ENCODE measurements at places on chromosomes 6 and 20.

GRCh38 chr6:8872589-8872988 lies 437.2 kb upstream of the SLC35B3 start:
- DNase-seq, result no peak

- DNase-seq, result no peak
Observed at GRCh38 chr20:32368925-32369324, 10.8 kb downstream of the ASXL1 start.

DNA sequence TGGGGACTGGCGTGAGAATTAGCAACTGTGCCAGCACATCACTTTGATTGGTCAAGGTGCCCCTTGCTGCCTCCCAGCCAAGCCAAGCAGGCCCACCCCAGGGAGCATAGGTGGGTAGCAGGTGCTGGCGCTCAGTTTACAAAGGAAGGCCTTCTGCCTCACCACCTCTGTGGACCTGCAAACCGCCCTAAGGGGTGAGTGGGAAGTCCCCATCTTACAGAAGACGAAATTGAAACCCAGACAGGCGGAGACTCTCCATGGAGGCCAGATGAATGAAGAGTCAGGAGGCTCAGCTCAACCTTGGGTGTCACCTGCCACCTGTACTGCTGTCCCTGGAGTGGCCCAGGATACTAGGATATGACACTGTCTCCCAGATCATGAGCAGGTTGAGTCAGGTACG lies 21.5 kb upstream of the MAS1L start:
- no peak for DNase-seq

DNA sequence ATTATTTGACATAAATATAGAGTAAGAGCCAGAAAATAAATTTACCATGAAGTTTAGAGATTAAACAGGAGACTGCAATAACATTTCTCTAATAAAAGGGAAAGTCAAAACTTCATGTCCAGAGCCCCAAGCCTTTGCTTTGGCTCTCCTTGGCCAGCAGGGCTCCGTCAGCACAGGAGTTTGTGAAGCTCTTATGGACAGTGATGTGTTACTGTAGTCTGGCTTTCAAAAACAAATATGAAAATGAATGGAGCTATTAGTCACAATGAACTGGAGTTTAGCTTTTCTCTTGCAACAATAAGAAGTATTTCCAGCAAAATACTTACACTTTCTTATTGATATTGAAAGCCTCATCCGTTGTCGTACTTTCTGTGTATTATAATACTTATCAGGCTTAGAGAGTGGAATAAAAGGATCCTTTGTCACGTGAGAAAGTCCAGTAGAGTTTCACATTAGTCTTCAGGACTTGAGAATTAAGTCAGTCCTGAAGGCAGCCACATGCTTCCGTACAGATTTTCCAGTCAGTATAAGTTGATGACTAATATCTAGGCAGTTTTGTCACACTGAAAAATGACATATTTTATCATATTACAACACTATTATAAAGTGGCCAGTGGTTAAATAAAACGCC lies 117.0 kb upstream of the PRL start:
- DNase-seq, result no peak

DNA sequence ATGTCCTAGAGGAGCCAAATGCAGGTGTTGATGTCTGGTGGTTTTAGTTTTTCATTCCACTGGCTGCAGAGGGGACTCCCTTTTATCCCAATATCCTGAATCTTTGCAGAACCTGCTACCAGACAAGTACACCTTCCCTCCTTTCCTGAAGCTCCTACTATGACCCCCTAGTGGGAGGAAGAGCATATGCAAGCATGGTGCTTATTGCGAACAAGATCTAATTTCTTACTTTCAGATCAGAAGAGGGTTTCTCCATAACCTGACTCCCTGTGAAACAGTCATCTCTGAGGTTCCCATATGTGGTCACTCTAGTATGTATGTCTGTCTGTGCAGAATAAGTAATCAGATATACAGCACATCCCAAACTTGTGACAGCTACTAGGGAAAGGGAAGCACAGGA lies 277.2 kb downstream of the ARHGAP18 start:
- no peak for DNase-seq

GRCh38 chr6:14086701-14087100 lies 30.9 kb upstream of the CD83 start:
- DNase-seq, result no peak

GRCh38 chr6:22053391-22053997 lies 243.3 kb downstream of the PRL start:
- no peak for DNase-seq

DNA sequence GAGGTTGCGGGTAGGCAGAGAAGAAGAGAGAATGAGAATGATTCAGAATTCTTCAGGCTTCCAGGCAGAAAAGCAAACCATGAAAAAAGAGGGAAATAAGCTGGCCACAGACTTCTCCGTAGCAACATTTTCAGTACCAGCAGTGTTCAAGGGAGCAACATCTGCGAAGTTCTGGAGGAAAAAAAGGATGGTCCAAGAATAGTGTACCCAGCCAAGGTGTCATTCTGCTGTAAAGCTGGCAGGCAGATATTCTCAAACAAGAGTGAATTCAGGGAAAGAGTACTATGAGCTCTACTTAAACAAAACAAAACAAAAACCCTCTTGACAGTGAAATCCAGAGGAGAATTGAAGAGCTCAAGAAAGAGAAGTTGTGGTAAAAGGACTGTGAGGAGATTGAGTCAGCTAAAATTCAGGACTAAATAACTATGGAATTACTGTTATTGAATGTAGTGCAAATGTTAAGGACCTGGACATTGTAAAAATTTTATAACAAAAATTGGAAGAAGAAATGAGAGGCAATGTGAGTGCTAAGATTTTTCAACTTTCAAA lies 86.5 kb downstream of the ATRN start:
- DNase-seq, result no peak

GRCh38 chr20:47146686-47147085 lies 209.8 kb downstream of the ZMYND8 start:
- DNase-seq, result no peak

DNA sequence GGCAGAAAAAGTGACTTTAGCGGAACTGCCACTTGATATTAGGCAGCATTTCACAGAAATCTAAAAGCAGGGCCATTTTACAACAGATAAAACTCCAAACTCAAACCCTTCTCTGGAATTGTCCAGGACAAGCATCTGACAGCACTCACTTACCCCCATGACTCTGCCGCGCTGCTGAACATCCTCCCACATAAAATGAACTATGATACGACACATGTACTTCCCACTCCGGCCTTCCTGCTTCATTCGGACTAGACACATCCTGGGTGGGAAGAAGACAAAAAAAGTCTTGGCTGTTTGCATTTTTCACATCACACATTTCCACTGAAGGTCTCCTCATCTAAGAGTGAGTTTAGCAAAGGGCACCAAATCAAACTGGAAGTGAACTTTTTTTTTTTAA lies 54.8 kb upstream of the FAM83C start:
- DNase-seq, result no peak

DNA sequence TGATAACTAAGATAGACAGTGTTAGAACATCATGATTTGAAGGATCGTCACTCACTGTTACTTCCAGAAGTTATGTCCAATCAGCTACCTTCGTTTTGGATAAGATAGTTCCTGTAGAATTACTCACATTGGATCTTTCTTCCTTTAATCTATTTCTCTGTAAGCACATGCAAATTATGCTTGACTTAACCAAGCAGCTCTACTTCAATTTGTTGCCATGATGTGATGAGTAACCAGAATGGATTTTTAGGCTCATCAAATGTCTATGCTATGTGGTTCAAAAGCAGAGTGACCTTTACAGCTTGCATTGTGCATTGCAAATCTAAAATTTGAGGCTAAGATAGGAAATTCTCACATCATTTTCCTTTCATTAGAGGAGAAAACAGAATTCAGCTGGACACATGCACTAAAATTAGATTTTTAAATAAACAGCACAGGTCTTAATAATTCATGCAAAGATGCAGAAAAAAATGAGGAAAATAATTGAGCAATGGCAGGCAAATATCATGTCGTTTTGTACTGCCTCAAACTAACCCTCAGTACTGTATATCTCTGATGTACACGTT lies 76.7 kb upstream of the ZFP64 start:
- no peak for DNase-seq

DNA sequence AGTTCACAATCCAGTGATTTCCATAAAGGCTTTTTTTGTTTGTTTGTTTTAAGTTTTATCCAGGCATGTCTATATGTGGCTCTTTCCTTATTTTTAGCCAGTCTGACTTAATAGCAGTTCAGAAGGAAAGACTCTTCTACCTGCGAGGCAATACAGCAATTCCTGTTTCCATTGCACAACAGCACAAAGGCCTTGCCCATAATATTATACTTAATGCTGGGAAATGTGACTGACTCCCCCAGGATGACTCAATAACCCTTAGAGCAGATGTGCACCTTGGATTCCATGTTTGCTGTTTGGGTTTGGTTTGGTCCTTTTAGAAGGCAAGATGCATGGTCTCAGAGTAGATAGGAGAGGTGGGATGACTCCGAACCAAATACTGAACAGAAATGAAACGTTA lies 184.1 kb downstream of the MTFR2 start:
- DNase-seq, result no peak

DNA sequence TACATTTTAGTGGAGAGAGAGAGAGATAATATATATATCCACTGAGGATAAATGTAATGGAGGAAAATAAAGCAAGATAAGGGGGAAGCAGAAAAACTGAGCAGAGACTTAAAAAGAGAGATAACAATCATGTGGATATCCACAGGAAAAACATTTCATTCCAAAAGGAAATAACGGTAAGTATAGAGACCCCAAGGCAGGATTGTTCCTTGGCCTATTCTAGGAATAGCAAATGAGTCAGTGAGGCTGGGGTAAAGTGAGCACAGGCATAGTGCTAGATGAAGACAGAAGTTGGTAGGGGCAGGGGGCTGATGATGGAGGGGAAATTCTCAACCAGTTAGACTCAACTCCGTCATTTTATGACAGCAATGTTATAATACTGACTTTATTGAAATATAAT lies 11.2 kb downstream of the CDC40 start:
- no peak for DNase-seq

- DNase-seq, result no peak
Observed at GRCh38 chr6:148345176-148345575, 2.5 kb downstream of the SASH1 start.

DNA sequence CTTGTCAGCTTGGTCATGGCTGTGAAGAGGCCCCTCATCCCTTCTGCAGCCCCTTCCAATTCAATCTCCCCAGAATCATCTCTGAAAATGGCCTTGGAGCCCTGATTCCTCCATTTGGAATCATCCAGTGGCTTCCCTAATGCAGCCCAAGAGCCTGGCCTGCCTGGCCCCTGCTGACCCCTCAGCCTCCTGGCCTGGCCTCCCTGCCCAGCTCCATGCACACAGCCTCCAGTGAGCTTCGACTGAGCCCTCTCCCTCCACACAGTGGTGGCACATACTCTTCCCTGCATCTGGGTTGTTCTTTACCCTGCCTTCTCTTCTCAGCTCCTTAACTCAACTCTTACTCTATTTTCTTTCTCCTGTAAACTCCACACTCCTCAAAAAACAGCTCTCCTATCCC lies 120.9 kb downstream of the ANKRD60 start:
- DNase-seq, result no peak

- DNase-seq, result no peak
Observed at GRCh38 chr20:12199703-12200102, 282.0 kb downstream of the BTBD3 start.

GRCh38 chr20:4962241-4962855 lies 39.0 kb downstream of the SLC23A2 start:
- peak; percentile 20 for DNase-seq

DNA sequence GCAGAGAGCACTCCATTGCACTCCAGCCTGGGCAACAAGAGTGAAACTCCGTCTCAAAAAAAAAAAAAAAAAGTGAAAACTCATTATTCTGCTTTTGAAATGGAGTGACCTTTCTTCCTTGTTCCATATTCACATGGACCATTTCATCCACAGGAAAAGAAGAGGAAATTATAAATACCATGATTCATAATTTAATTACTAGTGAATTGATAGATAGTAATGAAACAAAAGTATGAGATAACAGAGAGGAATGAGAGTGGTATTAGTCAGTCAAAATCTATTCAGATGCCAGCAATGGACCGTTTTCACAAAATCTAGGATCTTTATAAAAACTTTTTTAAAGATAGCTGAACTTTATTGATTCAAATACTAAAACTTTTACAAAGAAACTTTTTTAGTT lies 443.1 kb upstream of the FLRT3 start:
- no peak for DNase-seq

DNA sequence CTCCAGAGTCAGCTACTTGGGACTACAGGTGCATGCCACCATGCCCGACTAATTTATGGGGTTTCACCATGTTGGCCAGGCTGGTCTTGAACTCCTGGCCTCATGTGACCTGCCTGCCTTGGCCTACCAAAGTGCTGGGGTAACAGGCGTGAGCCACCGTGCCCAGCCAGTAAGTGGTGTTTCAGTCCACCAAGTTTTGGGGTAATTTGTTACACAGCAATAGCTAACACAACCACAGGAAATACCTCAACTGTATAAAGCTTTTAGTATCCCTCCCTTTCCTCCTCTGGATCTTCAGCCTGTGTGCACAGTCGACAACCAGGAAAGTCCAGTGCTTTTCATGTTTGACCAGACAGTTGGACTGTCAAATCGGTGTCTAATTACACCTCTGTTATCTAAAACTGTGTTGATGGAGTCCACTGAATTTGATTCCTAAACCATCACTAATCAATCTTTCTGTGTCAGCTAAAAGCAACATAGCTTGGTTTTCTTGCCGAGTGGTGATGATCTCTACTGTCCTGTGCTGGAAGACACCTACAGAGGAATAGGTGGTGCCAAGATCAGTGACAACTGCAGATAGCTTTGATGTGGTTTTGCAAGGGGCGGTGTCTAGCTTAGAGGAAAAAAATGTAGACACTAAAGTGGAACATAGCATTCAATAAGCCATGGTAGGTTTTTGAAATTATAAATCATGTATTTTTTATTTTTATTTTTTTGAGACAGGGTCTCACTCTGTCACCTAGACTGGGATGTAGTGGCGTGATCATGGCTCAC lies 22.2 kb upstream of the ZBTB2 start:
- DNase-seq, result peak; percentile 51

- no peak for DNase-seq
Observed at GRCh38 chr6:845566-845965, 152.6 kb upstream of the EXOC2 start.

- DNase-seq, result no peak
Observed at GRCh38 chr6:41672816-41673703, 34.8 kb downstream of the MDFI start.

DNA sequence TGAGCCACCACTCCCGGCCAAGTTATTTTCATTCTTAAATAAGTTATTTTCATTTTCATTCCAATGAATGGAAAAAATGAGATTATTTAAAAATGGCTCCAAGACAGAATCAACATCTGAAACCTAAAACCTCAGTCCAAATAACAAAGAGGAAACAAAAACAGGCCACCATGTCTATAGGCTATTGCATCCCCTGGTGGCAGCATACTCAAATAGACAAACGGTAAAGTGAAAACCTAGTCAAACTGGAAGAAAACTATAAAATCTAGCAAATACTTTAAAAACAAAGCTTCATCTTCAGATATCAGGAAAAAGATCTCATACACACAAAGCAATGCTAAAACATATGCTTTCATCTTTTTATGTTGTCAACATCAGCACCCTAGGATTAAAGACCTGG lies 20.9 kb downstream of the IL17A start:
- no peak for DNase-seq

DNA sequence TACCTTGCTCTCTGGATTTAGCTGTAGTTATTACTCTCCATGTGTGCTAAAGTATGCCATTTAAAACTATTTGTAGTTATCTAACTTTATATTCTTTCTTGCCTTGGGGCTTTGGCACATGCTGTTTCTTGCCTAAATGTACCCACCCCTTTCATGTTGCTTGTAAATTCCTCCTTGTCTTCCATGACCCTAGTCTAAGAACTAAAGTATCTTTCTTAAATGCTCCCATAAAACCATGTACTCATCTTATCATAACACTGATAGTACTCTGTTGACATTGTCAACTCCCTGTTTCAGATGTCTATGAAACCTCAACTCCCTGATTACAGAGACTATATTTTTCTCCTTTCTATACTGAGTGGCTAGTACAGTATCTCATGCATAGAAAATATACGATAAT lies 564.9 kb upstream of the IRAK1BP1 start:
- DNase-seq, result no peak
